ENCODE measurements at places on chromosomes 13 and 19. TPM values are rescaled to one million over a fixed set of nuclear protein-coding genes. Genes with fewer than 3 reads are reported as not detected.

DNA sequence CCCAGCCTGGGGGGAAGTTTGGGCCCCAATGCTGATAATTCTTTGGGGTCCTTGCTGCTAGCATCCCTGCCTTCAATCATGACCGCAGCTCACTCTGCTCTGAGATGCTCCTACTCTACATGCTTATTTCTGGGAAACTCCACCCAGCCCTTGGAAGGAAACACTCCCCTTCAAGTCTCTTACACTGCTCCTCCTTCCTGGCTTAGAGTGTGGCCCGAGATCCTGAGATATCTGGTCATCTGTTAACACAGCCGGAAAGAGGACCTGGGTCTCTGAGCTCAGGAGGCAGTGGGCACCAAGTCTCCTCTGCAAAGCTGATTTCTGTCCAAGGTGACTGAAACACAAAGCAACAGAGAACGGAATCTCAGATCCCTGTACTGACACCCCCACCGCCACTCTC is 33.0 kb downstream of the CYP4F2 start:
- no peak for DNase-seq

DNA sequence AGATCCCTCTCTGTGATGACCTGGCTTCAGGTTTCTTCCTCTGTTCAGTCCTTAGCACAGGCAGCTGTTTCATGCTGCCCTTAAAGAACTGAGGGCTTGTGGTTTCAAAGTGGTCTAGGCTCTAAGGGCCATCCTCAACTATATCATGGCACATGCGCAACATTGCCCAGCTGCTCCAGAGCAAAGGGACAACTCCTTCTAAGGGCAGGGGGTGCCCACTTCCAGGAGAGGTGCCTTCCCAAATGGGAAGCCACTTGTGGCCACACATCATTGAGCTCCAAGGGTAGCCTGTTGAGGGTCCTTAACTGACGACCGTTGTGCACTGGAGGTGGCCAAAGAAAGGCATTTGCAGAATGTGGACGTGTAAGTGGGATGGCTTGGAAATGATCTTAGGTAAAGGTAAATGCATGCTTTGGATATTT is 7.3 kb downstream of the GPR183 start:
- DNase-seq: no peak

- peak; percentile 51 for DNase-seq
Observed at GRCh38 chr13:111219280-111219679, 101.2 kb upstream of the TEX29 start.

GRCh38 chr13:26050568-26051230 is 1.1 kb downstream of the SHISA2 start:
- no peak for DNase-seq

DNA sequence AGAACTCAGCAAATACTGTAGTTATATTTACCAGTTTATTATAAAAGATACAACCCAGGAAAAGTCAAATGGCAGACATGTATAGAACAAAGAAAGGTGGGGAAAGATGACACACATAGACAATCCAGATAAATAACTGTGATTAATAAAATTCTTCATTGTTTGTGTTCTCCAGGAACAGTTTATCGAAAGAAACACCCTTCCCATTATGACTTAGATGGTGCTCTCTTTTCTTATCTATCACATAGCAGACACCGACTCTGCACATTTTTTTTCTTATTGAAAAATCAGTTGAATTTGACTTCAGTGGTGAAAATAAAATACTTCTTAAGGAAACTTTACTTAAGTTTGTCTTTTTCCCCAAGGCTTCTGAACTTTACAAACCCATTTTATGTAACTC is 6.2 kb downstream of the ZNF708 start:
- no peak for DNase-seq

GRCh38 chr19:35986664-35987570 is 8.1 kb upstream of the SDHAF1 start:
- no peak for DNase-seq

GRCh38 chr13:67139551-67139950 is 90.6 kb downstream of the PCDH9 start:
- no peak for DNase-seq

DNA sequence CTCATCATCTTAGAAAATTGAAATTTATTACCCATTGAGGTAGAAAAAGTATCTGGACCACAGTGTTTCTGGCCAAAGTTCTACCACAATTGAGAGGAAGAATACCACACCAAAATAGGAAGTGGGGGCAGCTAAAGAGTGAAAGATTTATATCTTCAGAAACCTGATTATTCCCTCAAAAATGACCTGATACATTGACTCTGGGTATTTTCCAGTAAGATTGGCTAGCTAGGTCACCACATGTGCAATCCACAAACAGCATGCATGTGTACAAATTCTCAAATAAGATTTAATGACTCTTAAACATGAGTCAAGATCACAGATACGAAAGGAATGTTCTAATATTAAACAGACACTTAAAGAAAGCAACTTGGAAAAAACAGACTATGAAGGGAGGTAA is 1516.2 kb upstream of the PCDH20 start:
- no peak for DNase-seq

Gene ZNF285
- 1.5 TPM for total RNA-seq

Gene SLC17A7
- total RNA-seq: not detected

Measured in epithelial cell of proximal tubule (primary cell).